Renal pelvis (tissue), 12 donors: ENCODE measurements at places on chromosomes 12 and 14. TPM values are rescaled to one million over a fixed set of nuclear protein-coding genes. Genes with fewer than 3 reads are reported as not detected.

OR6C6 gene
- not detected for polyA plus RNA-seq

MLXIP gene
- 52.6 TPM for polyA plus RNA-seq

DDX11 gene
- polyA plus RNA-seq = 41.2 TPM

DLGAP5 gene
- 32.8 TPM for polyA plus RNA-seq

PRH1 gene
- 12.7 TPM for polyA plus RNA-seq

FAIM2 gene
- polyA plus RNA-seq = 5.4 TPM

NANOG gene
- 1.3 TPM for polyA plus RNA-seq

ACSM4 gene
- polyA plus RNA-seq = not detected

ADGRD1 gene
- polyA plus RNA-seq = 12.8 TPM

MORN3 gene
- 1.9 TPM for polyA plus RNA-seq

SH2B3 gene
- 17.6 TPM for polyA plus RNA-seq

INSM2 gene
- polyA plus RNA-seq = not detected

PTHLH gene
- polyA plus RNA-seq = 0.81 TPM
